Activated CD4-positive, alpha-beta T cell treated with anti-CD3 and anti-CD28 coated beads, Interleukin-2, Interleukin-4, amounts not matched to agents 100 ng/mL and 50 ng/mL, durations not matched to agents 16 hours and 8 hours (primary cell): ENCODE measurements at places on chromosomes 4 and X.

DNA sequence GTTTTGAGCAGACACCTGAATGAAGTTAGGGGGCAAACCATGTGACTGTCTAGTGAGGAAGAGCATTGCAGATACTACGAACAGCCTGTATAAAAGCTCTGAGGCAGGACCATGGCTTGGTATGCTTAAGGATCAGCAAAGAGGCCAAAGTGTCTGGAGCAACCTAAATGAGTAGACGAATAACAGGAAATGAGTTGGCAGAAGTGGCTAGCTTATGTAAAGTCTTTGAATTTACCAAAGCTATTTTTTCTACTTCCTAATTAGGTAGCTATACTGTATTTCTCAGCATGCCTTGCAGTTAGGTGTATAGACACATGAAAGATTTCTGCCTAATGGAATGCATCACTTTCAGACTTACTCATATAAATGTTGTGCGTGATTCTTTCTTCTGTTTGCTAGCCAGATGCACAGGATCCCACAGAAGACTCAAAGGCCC lies 9.3 kb upstream of the GPRIN3 start:
- DNase-seq = peak; percentile 71

- no peak for DNase-seq
Measured at GRCh38 chr4:128358913-128359279, 71.3 kb upstream of the PGRMC2 start.

DNA sequence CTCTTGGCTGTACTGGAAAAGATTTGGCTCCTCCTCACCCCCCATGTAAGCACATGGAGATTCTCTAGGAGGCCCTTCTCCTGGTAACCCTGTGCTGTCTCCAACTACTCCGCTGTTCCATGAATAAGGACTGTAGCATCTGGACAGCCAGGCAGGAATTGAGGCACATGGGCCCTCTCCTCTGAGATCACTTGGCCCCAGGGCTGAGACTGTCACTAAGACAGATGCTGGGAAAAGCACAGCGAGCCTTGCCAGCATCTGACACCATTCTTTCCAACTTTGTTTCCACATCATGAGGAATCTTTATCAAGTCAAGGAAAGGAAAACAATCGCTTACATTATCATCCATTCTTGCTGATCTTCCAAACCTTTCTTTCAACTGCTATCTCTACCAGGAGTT lies 222.6 kb upstream of the INTU start:
- DNase-seq = no peak

GRCh38 chr4:156676116-156676851 lies 295.3 kb downstream of the PDGFC start:
- DNase-seq = no peak

DNA sequence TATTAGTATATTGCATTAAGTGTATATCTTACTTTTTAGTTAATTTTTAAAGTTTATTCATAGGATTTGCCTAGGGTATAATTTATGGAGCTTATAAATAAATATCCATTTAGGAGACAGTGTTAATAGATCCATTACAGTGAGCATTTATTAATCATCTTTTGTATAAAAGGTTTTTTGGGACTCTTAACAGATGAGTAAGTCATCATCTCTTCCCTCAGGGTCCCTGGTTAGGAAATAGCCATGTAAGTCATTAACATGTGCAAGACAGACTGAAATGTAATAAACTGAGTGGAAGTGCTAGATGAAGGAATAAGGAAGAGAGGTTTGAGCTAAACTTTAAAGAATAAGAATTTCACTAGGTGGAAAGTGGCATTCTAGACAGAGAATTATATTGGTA lies 69.2 kb downstream of the PAQR3 start:
- no peak for DNase-seq

DNA sequence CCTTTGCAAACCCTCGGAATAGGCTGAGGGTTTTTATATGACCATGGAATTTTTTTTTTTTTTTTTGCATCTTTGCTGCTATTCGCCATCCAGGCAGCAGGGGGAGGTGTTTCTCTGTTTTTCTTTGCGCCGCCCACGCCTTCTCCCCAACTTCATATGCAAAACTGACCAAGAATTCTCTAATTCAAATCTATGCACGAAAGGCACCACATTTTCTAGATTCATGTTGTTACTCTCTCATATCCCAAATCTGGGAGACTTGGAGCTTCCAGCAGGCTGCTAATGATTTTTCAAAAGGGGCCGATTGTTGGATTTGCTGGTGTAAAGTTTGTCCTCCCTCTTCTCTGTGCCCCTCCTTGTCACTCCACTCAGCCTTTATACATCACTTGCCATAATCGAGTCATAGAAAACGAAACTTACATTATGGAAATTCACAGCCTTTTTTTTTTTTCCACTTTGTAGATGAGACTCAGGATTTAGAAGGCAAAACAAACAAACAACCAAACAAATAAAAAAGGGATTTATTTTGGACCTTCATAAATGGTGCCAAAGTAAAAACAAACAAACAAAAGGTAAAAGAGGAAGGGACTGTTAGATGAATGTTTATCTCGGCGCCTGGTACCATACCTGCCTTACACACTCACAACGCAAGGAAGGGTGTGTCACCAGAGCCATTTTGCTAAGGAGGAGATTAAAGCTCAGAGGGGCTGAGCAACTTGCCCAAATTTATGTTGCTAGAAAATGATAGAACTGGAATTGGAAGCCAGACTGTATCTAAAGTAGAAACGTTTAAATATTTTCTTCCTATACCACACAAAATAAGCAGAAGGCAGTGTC lies 29.3 kb upstream of the BOD1L1 start:
- DNase-seq = peak; percentile 44

DNA sequence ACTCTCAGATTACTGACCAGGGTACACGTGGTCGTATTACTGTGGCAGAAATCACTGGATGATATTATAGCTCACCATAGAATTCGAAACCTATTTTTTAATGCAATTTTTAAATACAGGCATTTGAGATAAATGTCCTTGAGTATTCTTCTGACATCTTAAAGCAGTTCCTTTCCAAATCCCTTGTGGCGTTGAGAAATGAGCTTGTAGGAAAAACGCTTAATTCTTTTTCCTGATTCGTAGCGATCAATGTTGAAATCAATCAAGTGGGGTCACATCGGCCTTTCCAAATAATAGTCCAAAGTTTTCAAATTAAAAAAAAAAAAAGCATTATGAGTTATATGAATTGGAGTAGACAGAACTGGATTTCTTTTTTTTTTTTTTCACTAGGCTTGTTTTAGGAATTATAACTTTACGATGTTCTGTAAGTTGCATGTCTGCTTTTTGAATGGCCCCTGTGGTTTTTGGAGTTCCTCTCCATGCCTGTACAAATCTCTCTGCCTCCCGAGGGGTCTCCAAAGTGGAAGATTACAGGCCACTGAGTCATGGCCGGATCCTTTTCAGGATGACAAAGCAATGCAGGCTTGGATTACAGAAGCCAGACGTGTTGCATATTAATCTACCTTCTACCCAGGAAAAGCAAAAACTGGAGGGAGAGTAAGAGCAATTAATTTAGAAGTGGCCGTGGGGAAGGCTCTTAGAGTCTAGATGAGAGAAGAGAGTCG lies 226.1 kb downstream of the SHOX start:
- DNase-seq = no peak

DNA sequence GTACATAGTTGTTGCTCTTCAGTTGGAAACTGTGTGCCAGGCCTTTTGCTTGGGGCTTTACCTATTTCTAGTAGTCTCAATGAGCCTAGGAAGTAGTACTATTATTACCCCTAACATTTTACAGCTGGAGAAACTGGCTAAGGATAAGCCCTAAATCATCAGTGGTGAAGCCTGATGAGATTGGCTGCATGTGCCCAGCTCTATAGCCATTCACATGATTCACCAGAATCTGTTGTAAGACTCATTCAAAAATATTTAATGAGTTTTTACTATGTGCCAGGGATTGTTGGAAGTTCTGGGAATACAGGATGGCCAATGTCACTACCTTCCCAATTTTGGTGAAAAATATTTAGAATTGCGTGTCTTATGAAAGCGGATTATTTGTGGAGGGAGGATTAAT lies 2.8 kb downstream of the KIT start:
- DNase-seq = no peak

- DNase-seq = no peak
Measured at GRCh38 chrX:108582151-108582550, 142.5 kb downstream of the COL4A5 start.

DNA sequence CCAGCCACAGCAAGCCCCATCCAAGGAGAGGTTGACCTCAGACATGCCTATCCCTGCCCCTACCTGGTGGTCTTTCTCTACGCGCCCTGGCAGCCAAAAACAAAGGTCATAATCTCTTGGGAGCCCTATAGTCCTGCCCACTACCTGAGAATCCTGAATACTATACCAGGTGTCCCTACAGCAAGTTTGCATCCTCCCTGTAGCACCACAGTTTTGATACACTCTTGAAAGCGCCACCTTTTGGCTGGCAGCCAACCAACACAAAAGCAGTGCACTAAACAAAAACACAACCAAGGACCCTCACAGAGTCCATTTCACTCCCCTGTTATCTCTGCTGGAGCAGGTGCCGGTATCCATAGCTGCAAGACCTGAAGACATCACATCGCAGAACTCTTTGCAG lies 523.8 kb upstream of the CPEB2 start:
- no peak for DNase-seq

- DNase-seq = no peak
Measured at GRCh38 chr4:23485801-23486200, 404.0 kb downstream of the PPARGC1A start.

GRCh38 chr4:73021634-73022033 lies 47.9 kb downstream of the COX18 start:
- peak; percentile 15 for DNase-seq

GRCh38 chrX:152313529-152314302 lies 137.4 kb downstream of the GABRA3 start:
- no peak for DNase-seq

GRCh38 chr4:183838987-183839712 lies 66.0 kb upstream of the STOX2 start:
- DNase-seq = no peak

GRCh38 chr4:104490096-104490769 lies 4.5 kb downstream of the CXXC4 start:
- DNase-seq = no peak

DNA sequence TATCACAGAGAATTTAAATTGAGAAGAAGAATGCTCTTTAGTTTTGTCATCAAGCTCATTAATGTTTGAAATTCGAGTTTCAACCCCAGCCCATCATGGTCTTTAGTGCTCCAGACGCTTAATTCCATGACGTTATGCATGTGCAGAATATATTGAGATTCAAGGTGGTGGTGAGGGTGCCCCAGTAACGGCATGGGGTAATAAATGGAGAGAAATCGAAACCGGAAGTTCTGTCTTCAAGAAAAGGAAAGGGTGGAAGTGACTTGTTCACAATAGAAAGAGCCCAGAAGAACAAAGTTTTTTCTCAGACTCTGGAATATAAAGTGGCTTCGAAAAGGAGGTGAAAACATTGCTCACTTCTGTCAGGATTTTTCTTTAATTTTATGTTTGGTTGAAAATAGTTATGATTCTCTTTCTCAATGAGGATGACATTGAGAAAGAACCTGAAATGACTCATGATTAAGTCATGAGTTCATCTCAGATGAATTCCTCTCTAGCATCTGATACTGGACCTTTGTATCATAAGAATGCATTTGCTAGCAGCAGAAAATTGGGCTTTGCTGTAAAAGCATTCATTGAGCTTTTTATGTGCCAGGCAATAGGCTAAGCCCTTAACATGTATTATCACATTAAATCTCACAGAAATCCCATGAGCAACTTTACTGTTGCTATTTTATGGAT lies 779 bp upstream of the DDX60L start:
- peak; percentile 54 for DNase-seq

DNA sequence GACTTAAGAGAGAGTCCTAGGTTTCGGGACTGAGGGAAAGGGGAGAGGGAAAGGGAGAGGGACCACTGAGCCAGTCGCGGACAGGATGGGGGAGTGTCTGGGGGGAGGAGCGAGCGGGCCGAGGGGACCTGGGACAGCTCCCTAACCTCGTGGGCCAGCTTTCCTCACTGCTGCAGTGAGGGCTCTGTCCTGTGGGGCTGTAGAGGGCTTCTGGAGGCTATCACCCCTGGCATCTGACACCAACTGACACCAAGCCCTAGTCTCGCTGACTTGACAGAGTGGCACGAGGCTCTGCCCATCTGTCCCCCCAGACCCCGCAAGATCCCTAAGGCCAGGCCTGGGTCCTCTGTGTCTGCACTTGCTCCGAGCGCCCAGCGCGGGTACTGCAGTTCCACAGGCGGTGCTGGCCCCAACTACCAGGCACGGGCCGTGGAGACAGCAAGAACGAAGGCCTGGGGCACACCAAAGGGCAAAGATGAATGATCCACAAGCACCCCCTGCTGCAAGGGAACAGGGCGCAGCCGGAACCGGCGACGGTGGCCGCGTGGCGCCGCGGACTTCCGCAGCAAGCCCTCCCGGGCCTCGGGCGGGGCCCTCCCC lies 465 bp downstream of the HAUS7 start:
- DNase-seq = peak; percentile 27

GRCh38 chr4:15469402-15470127 lies at the start of gene CC2D2A:
CC2D2A (plus strand) TSS chr4:15469882; CDS start chr4:15475933, 6,051 bp downstream.
- no peak for DNase-seq

GRCh38 chr4:125951261-125951887 lies 636.6 kb downstream of the FAT4 start:
- DNase-seq = no peak

GRCh38 chr4:145769450-145770037 lies 89.6 kb downstream of the C4orf51 start:
- DNase-seq = no peak

- DNase-seq = no peak
Measured at GRCh38 chr4:171599628-171600027, 213.6 kb upstream of the GALNTL6 start.

GRCh38 chr4:162959046-162959445 lies 207.6 kb downstream of the NAF1 start:
- no peak for DNase-seq

- DNase-seq = no peak
Measured at GRCh38 chrX:76796311-76796710, 368.8 kb downstream of the MAGEE1 start.

DNA sequence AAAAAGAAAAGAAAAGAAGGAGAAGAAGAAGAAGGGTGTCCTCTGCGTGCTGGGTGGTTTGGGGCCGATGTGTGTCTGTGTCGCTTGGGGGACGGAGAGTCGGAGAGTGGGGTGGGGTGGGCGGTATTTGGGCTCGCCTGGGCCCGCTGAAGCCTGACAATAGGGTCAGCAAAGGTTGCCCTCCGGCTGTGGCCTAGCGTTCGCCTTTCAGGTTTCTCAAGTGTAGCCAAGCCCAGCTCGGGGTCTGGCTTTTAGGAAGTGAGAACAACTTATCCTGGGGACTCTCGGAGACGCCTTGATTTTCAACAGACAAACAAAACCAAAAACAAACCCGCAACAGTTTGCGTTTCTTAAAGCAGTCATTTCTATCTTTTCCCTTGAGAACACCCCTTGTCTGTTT lies 4.1 kb upstream of the SOX3 start:
- DNase-seq = no peak

DNA sequence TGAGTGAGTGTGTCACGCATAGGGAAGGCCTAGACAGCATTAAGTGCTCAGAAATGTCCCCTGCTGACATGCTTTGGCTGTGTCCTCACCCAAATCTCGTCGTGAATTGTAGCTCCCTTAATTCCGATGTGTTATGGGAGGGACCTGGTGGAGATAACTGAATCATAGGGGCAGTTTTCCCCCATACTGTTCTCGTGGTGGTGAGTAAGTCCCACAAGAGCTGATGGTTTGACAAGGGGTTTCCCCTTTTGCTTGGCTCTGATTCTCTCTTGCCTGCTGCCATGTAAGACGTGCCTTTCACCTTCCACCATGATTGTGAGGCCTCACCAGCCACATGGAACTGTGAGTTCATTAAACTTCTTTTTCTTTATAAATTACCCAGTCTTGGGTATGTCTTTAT lies 78.0 kb downstream of the NSUN7 start:
- DNase-seq = no peak

GRCh38 chr4:187276736-187277408 lies 553.2 kb upstream of the FAT1 start:
- no peak for DNase-seq

- no peak for DNase-seq
Measured at GRCh38 chr4:124874172-124874450, 161.6 kb upstream of the ANKRD50 start.
